Stimulated activated CD4-positive, alpha-beta T cell treated with anti-CD3 and anti-CD28 coated beads, Interleukin-1b, Interleukin-23, amount 100 ng/mL, for 24 hours (primary cell): ENCODE measurements at places on chromosomes 6 and 20.
A peak's percentile ranks its signal among the peaks of the same experiment; 100 is the strongest.

DNA sequence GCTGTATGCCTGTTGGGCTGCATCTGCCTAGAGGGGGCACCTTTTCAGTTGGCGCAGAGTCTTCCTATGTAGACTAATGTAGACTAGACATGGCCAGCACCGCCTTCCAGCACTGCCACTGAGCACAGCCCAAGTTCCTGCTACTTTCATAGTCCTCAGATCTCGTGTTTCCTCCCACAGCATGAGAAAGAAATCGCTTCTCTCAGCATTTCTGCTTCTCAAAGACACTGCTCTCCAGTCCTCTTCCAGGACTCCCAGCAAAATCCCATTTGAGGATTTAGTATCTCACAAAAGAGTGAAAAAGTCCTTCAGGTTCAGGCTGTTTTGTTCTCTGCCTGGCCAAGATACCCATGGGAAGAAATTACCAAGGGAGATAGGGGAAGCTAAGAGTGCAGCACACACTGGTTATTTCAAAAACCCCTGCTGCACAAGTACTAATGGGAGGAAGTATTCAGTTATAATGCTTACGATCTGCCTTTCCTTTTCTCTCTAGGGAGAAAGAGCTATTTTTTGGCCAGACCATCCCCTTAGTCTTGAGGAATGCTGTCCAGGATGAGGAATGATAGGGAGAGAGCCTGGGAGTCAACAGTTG lies 35.7 kb downstream of the OGFRL1 start:
- DNase-seq = no peak

- DNase-seq = no peak
Measured at GRCh38 chr20:40806929-40807820, 118.1 kb upstream of the MAFB start.

DNA sequence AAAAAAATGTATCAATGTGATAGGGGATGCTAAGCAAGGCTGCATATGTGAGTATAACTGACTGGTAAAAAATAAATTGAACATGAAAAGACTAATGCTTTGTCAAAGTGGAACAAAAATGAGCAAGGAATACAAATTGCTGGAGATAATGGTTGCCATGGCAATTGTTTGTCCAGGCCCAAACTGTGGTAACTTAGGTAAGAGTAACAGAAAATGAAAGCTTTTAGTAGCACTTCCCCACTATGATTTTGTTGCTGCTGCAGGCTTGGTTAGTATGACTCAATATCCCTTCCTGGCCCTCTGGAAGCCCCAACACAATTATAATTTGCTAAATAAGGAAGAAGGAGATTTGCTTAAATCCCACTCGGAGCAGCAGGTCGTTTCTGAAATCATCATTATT lies 577.1 kb downstream of the DOK5 start:
- no peak for DNase-seq

DNA sequence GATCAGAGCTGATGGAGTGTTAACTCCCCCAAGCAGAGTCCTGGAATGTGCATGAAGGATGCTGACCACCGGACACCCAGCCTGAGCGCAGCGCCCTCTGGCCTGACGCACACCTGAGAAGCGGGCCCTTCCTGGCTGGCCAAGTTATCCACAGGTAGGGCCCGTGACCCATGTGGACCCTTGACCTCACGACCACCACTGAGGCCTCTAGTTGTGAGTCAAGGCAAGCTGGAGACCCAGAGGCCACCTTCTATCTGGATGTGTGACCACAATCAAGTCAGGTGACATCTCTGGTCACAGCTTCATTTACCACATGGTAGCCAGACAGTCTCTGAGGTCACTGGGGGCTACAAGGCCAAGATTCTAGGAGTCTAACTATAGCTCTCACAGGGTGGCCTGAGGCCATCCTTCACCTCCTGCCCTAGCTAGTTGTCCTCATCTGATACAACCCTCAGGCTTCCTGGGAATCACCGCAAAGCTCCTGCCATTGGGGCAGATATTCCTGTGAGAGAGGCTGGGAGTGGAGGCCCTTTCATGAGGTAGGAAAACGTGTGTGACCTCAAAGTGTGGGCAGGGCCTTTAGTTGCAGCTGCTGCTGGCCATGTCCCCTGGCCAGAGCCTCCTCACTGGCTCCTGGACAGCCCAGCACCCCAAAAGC lies 53.1 kb downstream of the DSTN start:
- DNase-seq = no peak

- DNase-seq = peak; percentile 41
Measured at GRCh38 chr6:2857580-2858337, 16.1 kb upstream of the SERPINB1 start.

DNA sequence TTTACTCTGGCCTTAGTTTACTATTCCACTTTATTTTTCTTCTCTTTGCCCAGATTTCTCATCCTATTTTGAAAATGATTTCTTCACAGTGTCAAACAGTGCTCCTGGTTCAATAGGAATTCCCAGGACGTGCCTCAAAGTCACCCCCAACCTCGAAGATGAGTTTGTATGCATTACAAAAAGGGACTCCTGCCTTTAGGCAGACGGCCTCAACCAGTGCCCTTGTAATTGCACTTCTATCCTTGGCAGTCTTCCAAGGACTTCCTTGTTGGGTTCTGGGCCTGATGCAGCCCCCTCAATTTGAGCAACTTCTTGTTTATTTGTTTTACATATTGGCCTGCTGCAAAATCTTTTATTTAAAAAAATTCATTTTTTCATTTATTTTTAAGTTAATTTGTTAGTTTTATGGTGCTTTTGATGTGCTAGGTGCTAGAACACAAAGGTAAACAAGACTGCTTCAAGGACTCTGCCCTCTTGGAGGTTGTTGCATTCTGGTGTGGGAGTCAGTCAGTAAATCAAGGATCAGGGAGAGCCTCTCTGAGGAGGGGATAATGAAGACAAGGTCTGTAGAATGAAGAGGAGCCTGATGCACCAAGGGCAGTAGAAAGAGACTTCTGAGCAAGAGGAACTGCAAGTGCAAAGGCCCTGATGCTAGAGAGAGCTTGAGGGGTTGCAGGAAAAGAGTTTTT lies 181.5 kb upstream of the LAMP5 start:
- DNase-seq = no peak

DNA sequence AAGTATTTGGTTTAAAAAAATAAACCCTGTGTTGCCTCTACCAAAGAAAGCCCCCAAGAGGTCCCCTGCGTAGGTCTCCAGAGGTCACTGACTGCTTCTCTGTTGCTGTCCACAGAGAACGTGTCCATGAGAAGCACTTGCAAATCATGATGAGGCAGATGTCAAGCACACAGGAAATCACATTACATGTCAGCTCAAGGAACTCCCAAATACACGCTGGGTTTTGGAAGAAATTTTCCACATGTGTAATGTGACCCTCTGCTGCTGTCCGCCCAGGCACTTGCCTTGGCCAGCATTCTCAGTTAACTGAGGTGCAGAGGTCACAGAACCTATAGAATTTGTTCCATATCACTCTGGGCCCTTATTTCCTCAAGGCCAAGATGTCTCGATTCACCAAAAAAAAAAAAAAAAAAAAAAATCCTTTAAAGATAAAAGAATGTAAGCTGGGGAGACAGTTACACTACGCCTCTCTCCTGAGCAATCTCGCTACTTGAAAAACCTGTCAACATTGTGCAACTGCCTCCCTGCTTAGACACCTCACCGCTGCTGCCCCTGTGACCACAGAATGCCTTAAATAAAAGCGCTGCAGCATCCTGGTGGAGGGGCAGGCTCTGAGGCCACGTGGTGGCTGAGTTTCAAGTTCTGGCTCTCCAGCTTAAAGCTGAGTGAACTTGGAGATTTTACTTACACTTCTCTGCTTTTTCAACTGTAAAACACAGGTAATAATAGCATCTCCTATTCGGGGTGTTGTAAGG lies 42.3 kb downstream of the SLC22A23 start:
- DNase-seq = peak; percentile 4
